ENCODE measurements at places on chromosomes 13 and 19.
A peak's percentile ranks its signal among the peaks of the same experiment; 100 is the strongest.

GRCh38 chr13:70895599-70895998 lies 787.3 kb upstream of the KLHL1 start:
- DNase-seq: no peak

DNA sequence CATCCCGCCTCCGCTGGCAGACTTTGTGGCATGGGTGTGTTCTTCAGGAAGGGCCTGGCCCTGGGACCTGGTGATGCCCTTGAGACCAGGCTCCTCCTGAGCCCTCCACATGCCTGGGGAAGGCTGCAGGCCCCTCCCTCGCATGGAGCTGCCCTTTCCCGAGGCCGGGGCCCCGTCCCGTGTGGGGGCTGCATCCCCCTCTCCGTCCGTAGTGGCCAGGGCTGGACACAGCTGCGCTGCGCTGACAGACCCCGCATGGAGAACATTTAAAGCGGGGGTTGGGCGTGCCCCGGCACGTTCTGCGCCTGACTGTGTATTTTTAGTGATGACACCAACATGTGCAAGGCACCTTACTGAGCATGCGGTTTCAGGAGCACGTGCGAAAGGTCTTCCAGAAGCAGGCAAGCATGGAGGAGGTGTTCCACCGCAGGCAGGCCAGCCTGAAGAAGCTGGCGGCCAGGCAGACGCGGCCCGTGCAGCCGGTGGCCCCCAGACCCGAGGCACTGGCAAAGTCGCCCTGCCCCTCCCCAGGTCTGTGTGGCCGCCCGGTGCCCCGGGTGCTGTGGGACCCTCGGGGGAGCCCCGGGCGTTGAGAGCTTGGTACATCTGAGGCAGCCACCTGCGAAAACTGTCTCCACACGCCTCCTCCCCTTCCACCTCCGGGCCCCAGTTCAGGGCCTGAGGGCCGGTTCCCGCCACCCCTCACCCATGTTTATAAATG lies 28.8 kb upstream of the F7 start:
- DNase-seq: no peak

DNA sequence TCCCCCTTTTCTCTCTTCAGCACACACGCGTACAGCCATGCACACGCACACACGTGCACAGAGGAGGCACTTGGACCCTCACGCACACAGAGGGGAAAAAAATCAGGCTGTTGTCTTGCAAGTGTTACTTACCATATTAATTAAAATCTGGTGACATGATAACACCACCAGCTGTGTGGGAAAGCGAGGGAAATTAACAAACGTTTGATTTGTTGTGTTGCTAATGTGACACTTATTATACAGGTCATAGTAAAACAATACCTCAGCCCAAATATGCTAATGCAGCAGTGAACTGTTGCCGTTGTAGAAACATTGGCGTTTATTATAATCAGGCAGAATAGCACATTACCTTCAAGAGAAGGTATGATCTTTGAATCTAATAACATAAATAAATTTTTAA lies 211.7 kb downstream of the TEX29 start:
- DNase-seq: no peak

DNA sequence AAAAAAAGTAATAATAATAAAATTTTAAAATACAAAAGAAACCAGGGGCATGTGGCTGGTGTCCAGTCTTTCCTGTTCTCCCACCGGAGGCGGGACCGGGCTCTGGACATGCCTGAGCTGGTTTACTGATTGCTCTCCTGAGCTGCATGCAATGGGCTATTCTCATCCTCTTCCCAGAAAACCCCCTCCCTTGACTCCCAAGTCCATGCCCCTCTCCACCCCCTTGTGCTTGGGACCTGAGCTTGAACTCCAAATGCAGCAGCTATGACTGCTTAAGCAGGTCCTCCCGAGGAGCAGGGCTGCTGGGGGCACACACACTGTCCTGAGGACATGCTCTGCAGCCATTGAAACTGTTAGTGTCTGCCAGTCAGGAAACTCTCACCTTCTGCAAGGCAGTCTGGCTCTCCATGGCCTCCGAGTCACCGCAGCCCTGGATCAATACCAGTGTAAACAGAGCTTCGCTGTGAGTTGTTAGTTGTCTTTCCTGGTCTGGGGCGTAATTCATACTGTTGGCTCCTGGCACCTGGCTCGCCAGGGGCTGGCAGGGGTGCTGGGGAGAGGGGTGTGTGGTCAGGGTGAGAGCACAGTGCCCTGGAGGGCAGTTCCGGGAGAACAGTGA lies 41.6 kb upstream of the CHST8 start:
- DNase-seq: no peak

GRCh38 chr13:50452756-50453155 lies 390.7 kb downstream of the DLEU7 start:
- DNase-seq: no peak

- DNase-seq: no peak
Observed at GRCh38 chr19:31074199-31075125, 274.8 kb downstream of the TSHZ3 start.

- no peak for DNase-seq
Observed at GRCh38 chr13:77429320-77430142, 102.6 kb upstream of the MYCBP2 start.

GRCh38 chr13:113955691-113956090 lies 18.2 kb downstream of the C13orf46 start:
- no peak for DNase-seq

GRCh38 chr13:78562237-78562889 lies 41.0 kb downstream of the POU4F1 start:
- no peak for DNase-seq

GRCh38 chr13:77907666-77908341 lies 10.8 kb downstream of the EDNRB start:
- DNase-seq: no peak

GRCh38 chr19:11293433-11294389 lies 2.2 kb upstream of the TSPAN16 start:
- DNase-seq: peak; percentile 73

DNA sequence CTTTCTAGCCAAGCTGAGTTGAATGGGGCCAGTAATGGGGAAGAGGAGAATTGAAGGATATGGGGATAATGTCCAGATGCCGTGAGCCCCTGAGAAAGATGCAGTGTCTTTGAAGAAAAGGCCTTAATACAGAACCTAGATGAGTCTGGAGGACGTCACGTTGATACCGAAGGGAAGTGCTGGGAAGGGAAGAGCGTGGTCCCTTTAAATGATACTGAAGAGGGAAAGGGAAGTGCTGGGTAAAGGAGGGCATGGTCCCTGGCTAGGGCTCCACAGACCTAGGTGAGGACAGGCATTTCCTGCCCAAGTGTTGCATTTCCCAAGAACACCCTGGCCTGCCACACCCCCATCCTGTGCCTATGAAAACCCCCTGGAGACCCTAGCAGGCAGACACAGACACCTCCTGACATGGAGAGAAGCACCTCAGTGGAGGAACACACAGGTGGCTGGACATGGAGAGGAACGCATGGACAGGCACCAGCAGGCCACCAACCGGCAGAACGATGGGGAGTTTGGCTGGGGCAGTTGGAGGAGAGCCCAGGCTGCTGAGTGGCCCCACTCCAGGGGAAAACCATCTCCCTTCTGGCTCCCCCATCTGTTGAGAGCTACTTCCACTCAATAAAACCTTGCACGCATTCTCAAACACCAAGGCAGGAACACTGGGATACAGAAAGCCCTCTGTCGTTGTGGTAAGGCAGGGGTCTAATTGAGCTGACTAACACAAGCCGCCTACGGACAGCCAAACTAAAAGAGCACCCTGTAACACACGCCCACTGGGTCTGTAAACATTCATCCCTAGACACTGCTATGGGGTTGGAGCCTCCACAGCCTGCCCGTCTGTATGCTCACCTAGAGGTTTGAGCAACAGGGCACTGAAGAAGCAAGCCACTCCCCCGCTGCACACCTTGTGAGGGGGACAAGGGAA lies 34.9 kb upstream of the POMP start:
- DNase-seq: no peak

DNA sequence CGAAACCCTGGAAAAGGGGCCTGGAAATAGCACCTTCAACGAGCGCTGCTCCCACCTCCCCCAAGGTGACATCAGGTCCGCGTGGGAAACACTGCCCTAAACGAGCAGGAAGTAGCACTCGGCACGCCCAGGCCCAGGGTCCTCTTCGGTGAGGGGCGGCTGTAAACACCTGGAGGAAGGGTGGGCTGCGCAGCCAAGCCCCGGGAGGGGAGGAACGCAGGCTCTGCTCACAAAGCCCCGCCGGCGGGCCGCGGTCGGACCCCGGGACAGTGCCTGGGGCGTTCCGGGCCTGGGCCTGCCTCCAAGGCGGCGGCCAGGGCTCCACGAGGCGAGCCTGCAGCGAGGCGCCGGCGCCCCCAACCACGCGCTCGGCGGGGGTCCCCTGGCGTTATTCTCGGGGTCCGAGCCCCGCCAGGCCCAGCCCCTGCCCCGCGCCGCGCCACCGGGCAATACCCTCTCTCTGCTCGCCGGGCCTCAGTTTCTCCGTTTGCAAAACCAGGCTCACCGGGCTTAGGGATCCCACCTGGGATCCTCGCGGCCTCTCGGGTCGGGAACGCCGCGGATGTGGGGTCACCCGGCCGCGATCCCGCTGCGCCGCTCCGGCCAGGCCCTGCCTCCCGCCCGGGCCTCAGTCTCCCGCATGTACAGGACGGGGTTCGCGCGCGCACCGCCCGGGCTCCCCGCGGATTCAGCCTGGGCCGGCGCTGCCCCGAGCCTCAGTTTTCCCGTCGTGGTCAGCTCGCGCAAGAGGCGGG lies 630 bp downstream of the RNF126 start:
- peak; percentile 64 for DNase-seq

GRCh38 chr13:112055036-112055914 lies 11.7 kb upstream of the SOX1 start:
- no peak for DNase-seq

GRCh38 chr19:38665950-38666662 lies 18.7 kb downstream of the ACTN4 start:
- no peak for DNase-seq

DNA sequence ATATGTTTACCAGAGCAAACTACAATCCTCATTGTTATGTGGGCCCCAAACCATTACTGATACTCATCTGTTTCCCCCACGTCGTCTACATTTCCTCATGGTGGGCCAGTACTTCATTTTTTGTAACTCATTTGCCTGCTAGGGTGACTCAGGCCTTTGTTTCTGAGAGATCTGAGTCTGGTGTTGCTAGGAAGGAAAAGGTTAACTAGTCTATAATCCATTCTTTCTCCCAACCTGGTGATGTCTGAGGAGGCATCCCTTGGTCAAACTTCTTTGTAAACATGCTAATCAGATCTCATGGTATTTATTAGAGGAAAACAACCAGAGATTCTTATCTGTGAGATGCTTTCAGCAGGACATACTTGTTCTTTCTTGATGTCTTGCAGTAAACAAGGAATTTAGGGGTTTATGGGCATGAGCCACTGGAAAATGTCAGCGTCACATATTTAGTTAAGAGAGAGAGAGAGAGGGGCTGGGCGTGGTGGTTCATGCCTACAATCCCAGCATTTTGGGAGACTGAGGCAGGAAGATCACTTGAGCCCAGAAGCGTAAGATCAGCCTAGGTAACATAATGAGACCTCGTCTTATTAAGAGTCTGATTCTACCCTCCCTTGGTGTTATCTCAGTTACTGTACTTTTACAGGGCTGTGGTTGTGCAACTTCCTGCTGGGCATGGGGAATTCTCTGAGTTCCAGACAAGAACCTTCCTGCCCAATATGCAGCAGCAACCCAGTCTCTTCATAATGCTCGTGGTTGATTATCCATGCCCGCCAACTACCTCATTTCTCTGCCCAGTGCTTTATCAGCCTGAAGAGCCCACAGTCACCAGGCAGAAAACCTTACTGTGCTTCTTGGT lies 9.7 kb upstream of the DPRX start:
- DNase-seq: no peak

All from hematopoietic multipotent progenitor cell treated with erythropoietin and hydrocortisone succinate and interleukin-3 and kit ligand, for 8 days (in vitro differentiated cells).